ENCODE measurements at places on chromosomes 4 and X.

GRCh38 chrX:19403696-19404095 lies 60.0 kb downstream of the PDHA1 start:
- no peak for DNase-seq

GRCh38 chr4:45550766-45551366 lies 573.0 kb downstream of the GABRG1 start:
- no peak for DNase-seq

- DNase-seq = peak; percentile 37
Observed at GRCh38 chrX:47380268-47380667, 9.9 kb downstream of the ZNF157 start.

DNA sequence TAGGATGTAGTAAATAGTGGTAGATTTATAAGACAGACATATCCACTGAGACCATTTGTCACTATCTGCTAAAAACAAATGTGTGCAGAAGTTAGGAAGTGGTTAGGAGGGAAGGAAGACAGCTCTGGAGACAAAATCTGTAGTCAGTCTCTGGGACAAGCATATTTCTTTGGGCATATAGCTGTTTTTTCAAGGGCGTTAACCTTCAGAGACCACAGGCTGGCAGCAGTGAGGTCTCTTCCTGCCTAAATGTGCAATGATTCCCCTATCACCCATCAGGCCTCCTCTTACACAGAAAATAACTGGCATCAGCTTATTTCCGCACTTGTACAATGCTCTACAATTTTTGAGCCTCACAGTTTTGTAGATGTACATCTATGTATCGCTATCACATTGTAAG lies 6.5 kb downstream of the TMEM150C start:
- peak; percentile 6 for DNase-seq

DNA sequence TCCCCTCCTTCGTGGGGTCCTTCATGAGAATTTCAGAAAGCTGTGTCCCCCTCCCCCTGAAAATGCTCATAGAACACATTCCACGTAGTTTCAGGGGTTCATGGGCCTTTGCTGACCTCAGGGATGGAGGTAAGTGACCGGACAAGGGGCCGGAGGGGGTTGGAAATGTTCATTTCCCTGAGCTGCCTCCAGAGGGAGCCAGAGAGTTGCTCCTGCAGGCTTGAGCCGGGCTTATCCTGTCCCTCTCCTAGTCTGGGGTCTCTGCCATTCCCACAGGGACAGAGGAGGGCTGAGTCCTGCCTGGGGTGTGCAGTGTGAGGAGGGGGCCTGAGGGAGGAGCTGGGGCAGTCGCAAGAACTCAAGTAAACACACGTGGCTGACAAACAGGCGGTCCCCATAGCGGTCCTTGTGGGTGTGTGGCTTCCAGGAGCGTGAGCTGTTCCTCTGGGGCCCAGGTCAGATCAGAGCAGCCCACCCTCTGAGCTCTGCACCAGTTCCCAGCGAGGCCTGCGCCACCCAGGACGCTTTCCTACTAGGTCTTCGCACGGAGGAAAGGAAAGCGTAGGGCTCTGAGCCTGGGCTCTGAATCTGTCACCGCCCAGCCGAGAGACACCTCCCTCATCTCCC lies 62.5 kb downstream of the WFS1 start:
- DNase-seq = peak; percentile 13

- no peak for DNase-seq
Observed at GRCh38 chr4:3471886-3472285, 8.8 kb downstream of the DOK7 start.

GRCh38 chr4:37889849-37890800 lies 759 bp upstream of the TBC1D1 start:
- DNase-seq = no peak

- DNase-seq = peak; percentile 50
Observed at GRCh38 chrX:27675493-27675892, 85.3 kb downstream of the DCAF8L2 start.

DNA sequence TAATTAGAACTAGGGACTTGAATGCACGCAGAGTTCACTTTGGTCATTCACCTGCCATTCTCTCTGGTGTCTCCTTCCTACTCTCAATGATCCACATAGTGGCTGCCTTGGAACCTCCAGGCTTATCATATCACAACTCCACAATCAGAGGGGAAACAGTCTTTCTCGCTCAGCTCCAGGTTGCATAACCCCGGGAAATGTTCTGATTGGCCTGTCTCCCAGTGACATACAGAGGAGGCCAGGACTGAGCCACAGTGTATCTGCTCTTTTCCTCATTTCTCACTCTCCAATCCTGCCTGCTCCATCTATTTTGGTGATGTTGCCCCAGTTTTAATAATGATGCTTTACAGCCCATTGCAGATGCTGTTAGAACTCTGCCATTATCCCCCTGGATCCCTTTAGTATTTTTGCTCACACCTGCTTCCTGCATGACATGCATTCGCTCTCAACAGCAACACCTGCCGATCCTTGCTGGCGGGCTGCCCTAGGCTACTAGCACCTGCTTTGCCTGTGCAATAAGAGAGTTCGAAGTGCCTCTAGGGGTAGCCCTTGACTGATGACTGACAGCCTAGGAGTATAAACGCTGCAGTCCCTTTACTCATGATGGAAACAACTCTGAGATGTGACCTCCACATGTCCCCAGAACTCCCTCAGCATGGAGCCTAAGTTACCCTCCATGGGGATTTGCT lies 211.3 kb upstream of the RPS6KA3 start:
- DNase-seq = no peak

DNA sequence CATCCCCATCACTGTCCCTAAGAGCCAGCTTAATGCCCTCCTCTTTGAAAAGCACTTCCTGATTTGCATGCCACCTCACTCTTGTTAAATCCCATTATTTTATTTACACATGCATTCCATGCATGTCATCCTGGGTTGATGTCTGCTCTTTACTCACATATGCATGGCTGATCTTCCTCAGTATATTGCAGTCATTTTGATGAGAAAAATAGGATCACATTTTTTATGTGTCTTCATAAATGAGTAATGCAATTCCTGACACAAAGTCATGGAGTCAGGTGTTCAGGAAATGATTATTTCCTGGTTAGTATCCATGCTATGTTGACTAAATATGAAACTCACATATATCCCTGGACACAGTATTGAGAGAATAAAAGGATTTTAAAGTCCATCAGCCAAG lies 204.7 kb downstream of the SLIT2 start:
- peak; percentile 71 for DNase-seq

- DNase-seq = peak; percentile 21
Observed at GRCh38 chr4:133152831-133153481, 3.9 kb downstream of the PCDH10 start.

DNA sequence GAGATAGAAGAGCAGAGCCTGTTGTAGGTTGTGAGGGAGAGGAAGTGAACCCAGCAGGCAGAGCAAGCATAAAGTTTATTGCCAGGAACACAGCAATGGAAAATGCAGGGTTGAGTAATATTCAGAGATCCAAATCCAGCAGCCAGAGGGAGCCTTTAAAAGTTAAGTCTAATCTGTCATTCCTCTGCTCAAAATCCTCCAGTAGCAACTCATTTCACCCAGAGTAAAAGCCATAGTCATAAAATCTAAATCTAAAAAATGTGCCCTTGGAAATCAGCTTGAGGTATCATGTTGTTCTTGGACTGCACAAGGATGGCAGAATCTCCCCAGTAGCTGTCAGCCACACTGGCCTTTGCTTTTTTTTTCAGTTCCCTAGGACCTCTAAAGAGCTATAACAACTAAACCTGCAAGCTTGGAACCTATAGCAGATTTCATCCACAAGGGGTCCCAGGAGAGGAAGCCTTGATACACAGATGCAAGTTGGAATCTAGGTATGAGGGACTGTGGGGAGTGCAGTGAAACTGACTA lies 62.9 kb upstream of the FRAS1 start:
- peak; percentile 71 for DNase-seq

- DNase-seq = peak; percentile 34
Observed at GRCh38 chrX:2650865-2651264, 40.2 kb upstream of the CD99 start.

DNA sequence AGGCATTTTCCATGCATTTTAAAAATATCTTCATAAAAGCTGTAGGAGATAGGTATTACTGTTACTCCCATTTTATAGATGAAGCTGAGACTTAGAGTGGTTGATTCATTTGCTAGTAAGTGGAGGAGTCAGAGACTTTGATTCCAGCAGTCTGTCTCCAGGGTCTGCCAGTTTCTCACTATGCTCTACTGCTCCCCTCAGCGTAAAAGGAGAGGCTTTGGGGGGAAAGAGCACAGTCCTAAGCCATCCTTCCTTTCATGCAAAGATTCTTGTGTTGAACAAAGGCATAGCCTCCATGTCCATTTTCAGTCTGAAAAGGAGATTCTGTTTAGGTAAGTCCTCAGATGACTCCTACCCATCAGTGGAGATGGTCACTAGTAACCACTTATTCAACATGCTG lies 117.7 kb upstream of the TMEM150C start:
- no peak for DNase-seq

GRCh38 chrX:7950865-7951264 lies 23.7 kb upstream of the PNPLA4 start:
- no peak for DNase-seq

GRCh38 chr4:53432528-53433424 lies 55.3 kb downstream of the FIP1L1 start:
- no peak for DNase-seq

DNA sequence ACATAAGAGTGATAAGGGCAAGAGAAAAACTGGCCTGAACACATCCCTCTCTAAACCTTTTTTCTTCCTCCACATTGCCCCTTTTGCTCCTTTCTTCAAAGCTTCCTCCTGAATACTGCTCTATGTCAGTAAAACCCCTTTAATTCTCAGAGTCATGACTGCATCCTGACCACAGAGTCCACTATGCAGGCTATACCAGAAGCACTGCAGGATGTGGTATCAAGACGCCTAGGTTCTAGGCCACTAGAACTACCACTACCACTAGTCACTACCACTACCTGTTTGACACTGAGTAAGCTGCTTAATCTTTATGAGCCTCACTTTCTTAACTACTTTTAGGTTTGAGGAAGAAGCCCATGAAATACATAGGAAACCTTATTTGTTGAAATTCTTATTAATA lies 38.7 kb downstream of the ARHGEF9 start:
- no peak for DNase-seq

- DNase-seq = peak; percentile 77
Observed at GRCh38 chr4:137981277-137981676, 260.9 kb downstream of the SLC7A11 start.

DNA sequence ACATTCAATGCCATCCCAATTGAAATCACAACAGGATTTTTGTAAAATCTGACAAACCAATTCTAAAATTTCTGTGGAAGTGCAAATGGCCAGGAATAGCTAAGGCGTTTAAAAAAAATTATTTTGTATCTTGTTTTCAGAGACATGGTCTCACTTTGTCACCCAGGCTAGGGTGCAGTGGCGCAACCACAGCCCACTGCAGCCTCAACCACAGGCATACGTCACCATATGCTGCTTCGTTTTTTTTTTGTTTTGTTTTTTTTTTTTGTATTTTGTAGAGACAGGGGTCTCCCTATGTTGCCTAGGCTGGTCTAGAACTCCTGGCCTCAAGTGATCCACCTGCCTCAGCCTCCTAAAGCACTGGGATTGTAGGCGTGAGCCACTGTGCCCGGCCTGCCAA lies 24.5 kb downstream of the ZNF41 start:
- no peak for DNase-seq

DNA sequence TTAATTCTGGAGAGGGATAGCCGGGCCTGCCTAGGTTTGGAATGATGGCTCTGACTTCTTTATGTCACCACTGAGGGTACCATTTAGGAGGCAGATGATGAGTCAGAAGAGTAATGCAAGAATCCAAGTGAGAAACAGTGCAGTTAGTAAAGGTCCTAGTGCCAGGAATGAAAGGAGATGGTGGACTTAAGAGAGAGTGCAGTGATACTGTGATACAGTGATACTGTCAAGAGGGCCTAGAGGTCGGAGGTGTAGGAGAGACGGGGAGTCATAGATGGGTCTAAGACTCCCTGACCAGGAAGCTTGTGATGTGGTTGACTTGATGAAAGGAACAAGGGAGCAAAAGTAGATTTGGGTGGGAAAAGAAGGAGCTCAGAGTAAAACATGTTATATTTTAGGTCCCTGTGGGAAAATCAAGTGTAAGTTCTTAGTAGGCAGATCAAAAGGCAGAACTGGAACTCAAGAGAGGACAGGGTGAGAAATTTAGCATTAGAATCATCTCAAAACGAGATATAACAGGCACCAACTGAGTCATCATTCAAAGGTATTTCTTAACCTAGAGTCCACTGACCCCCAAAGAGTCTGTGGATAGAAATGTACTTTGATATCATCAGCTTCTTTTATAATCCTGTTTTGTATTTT lies 85.0 kb downstream of the NFKB1 start:
- DNase-seq = no peak

- no peak for DNase-seq
Observed at GRCh38 chr4:74754218-74754617, 40.1 kb downstream of the BTC start.

GRCh38 chr4:118281611-118282442 lies 71.0 kb downstream of the PRSS12 start:
- DNase-seq = peak; percentile 49

DNA sequence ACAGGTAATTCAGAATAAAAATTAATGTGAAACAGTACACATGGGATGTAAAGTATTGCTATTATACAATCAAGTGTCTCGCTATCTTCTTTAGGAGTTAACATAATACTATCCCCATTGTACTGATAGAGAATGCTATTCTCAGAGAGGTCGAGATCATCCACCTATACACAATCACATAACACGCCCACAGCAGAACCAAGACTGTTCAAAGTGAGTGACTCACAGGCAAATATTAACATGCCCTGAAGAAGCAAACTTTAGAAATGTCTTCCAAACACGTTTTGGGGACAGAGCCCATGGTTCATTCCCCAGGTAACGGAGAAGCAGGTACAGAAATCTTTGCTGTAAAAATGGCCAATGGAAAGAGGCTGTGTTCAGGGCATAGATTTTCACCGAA lies 50.1 kb upstream of the PHKA2 start:
- DNase-seq = no peak

DNA sequence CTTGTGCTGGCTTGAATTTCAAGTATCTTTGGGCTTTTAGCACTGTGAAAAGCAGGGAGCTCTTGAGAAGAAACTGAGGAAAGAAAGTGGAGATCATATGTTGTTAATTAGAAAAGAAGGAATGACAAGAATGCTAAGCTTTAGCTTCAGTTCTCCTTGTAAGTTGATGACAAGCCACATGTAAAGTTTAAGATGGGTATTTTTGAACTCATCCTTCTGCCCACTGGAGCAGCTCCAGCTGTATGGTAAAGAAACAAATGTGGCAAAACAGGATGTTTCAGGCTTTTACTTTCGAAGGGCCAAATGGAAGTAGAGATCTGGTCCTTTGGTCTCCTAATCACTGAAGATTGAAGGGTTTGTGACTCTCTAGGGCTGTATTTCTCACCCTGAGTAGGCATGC lies 137.8 kb downstream of the GUCY2F start:
- peak; percentile 43 for DNase-seq

- DNase-seq = peak; percentile 20
Observed at GRCh38 chr4:140223056-140223810, 69.2 kb upstream of the MAML3 start.

GRCh38 chrX:973010-973632 lies 239.3 kb downstream of the CRLF2 start:
- DNase-seq = no peak

GRCh38 chrX:37047776-37048175 lies 39.6 kb downstream of the FAM47C start:
- DNase-seq = no peak

DNA sequence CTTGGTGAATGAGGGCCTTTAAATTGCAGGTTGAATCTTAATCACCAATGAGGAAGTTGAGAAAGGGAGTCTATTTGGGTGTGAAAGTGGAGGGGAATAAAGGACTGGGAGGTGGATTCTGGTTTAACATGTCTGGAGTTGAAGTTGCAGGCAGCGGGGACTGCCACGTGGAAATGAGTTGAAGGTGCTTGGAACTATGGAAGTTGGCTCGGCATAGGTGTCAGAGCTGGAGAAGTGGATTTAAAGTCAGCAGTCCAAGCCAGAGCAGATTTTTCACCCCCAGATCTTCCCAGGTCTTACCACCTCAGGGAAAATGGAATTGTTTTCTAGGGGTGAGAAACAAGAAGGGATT lies 44.9 kb downstream of the TIGD4 start:
- no peak for DNase-seq
